ENCODE measurements at places on chromosomes 6 and 20. TPM values are rescaled to one million over a fixed set of nuclear protein-coding genes. Genes with fewer than 3 reads are reported as not detected.

- no peak for DNase-seq
Measured at GRCh38 chr20:47353239-47353691, 3.2 kb downstream of the ZMYND8 start.

DNA sequence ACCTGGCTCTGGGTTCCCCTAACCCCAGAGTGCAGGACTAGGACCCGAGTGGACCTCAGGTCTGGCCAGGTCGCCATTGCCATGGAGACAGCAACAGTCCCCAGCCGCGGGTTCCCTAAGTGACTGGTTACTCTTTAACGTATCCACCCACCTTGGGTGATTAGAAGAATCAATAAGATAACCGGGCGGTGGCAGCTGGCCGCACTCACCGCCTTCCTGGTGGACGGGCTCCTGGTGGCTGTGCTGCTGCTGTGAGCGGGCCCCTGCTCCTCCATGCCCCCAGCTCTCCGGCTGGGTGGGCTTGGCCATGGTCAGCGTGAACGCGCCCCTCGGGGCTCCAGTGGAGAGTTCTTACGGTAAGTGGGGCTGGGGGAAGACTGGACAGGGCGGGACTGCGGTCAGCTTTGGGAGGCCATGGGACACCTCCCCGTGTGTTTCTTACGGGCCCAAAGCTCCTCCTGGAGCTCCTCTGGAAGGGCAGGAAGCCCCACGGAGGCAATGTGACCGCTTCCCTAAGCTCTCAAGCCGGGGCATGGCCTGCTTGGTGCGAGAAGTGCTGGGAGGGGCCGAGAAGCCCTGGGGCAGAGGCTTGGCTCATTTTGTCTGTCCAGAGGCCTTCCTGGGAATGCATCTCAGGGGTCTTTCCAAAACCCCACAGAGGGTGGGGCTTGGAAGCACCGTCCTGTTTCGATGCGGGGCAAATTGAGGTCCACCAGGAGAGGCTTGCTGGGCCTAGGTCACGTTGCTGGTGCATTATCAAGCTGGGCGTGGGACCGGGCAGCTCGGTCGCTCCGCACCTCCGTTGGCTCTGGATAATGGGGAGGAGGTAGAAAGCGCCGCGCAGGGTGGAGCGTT lies at the start of gene HNF4A:
HNF4A (plus strand) TSS at position 202 of the 855 bp plus-strand sequence; CDS start at position 308, 106 bp downstream.
- DNase-seq, result no peak

The FAM184A gene
- total RNA-seq, result 12.1 TPM

GRCh38 chr6:50717734-50718457 lies 4.6 kb downstream of the TFAP2D start:
- no peak for DNase-seq

- DNase-seq, result no peak
Measured at GRCh38 chr20:48886811-48887210, 34.7 kb upstream of the ARFGEF2 start.

The SDHAF4 gene
- 14.9 TPM for total RNA-seq

The PPP1R3D gene
- 3.5 TPM for total RNA-seq

GRCh38 chr6:37860226-37860839 lies 40.8 kb downstream of the ZFAND3 start:
- no peak for DNase-seq

DNA sequence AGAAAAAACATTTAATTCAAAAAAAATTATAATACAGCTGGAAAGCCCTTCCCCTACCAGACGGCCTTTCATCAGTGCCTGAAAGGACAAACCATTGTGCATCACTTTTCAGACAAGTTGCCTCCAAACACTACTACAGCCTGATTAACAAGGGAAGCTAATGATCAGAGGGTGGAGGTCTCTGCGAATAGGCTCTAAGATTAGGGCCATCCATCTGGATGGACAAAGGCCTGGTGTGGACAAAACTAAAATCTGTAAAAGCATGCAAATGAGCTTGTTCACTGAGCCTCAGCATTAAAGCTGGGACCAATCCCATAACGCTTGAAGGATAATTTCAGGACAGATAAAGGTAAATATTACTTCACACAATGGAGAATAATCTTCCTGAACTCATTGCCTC lies 228.7 kb upstream of the PLN start:
- no peak for DNase-seq

DNA sequence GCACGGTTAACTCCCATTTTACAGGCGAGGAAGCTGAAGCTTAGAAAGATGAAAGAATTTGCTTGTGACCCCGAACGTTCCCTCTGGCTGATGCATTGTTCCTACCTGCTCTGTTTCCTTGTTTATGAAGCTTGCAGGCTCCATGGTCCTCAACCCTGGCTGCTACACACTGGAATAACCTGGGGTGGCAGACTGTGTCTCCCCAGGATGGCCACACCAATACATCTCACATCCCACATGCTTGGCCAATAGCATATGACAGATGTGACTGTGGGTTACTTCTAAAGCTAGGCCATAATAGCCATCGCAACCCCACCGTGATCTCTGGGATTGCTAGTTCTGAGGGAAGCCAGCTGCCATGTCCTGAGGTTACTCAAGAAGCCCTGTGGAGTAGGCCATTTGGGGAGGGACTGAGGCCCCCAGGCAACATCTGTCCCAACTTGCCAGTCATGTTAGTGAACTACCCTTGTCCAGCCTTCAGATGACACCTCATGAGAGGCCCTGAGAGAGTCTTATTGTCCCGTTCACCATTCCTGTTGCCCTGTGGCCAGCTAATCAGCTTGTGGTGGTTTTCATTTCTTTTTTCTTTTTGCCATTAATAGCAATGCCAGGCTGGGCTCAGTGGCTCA lies 6.7 kb upstream of the FAM110A start:
- DNase-seq, result no peak

The LY6G6D gene
- total RNA-seq, result not detected

DNA sequence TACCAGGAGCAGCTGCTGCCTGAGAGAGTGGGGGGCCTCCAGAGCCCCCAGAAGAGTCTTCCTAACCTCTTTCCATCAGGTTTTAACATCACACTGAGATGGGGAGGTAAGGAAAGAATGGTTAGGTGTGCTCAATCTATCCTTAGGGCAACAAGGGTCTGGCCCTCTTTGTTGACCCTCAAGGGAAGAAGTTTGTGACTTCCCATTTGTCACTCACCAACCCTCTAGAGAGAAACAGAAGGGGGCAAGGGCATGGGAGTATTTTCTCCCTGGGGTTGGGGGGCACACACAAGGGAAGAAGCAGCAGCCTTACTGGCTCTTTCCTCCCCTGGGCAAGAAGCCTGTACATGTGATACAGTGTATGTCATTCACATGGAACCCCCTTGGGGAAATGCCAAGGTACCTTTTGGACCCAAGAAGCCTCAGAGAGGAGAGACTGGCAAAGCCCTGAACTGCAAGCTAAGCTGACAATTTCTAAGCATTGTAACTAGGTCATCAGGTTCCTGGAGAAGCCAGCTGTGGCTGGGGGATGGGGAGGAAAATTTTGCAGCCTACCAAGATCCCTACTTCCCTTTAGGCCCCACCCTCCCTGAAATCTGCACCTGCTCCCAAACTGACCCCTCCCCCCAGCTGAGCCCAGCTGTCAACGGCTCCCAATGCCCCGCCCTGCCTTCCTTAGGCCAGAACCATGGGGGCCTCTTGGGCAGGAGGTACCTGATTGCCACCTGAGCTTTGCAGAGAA lies 14.5 kb downstream of the BCL2L1 start:
- DNase-seq, result peak; percentile 62

The CTNNBL1 gene
- total RNA-seq, result 81.6 TPM

DNA sequence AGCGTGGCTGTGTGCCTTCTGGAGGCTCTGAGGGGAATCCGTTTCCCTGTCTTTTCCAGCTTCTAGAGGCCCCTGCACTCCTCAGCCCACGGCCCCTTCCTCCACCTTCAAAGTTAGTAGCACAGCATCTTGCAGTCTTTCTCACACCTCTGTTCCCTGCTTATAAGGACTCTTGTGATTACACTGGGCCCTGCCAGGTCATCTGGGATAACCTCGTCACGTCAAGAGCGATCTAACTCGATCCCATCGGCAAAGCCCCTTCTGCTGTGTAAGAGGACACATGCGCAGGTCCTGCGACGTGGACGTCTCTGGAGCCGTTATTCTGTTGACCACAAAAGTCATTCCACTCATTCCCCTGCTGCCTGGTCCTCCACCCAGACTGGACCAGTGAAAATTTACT lies 159.2 kb downstream of the BMP7 start:
- DNase-seq, result no peak

- no peak for DNase-seq
Measured at GRCh38 chr6:140653972-140654371, 1279.5 kb upstream of the CITED2 start.

The DEFB124 gene
- not detected for total RNA-seq

DNA sequence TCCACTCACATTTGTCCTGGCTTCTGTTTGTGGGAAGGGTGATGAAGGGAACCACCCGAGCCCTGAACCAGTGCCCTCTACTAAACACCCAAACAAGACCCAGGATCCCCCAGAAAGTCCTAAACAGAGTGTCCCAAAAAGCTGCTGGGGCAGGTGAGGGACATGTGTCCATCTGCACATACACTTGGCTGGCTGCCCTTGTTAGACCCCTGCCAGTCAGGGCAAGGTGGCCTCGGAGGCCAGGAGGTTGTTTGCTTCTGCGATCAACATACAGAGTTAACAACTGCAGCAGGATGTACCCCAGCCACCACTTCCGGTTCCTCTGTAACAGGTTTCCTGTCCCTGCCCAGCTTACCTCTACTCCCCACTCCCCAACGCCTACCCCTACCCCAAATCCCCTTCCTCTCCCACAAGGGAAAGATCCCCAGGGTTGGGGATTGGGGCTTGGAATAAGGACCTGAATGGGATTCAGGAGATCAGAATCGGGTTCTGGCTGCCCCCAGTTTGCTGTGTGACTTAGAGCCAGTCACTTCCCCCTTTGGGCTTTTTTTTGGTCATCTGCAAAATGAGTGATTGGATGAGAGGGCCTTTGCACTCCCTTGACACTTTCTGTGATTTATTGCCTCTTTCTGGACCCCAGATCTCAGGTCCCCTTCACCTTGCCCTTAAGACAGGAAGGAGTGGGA lies 13.9 kb downstream of the DEF6 start:
- DNase-seq, result no peak

The TAGAP gene
- total RNA-seq, result not detected

The SNRPB2 gene
- total RNA-seq, result 102 TPM

GRCh38 chr6:11231564-11232192 lies 790 bp downstream of the NEDD9 start:
- no peak for DNase-seq

GRCh38 chr20:46804126-46804525 lies 90.5 kb upstream of the EYA2 start:
- no peak for DNase-seq

DNA sequence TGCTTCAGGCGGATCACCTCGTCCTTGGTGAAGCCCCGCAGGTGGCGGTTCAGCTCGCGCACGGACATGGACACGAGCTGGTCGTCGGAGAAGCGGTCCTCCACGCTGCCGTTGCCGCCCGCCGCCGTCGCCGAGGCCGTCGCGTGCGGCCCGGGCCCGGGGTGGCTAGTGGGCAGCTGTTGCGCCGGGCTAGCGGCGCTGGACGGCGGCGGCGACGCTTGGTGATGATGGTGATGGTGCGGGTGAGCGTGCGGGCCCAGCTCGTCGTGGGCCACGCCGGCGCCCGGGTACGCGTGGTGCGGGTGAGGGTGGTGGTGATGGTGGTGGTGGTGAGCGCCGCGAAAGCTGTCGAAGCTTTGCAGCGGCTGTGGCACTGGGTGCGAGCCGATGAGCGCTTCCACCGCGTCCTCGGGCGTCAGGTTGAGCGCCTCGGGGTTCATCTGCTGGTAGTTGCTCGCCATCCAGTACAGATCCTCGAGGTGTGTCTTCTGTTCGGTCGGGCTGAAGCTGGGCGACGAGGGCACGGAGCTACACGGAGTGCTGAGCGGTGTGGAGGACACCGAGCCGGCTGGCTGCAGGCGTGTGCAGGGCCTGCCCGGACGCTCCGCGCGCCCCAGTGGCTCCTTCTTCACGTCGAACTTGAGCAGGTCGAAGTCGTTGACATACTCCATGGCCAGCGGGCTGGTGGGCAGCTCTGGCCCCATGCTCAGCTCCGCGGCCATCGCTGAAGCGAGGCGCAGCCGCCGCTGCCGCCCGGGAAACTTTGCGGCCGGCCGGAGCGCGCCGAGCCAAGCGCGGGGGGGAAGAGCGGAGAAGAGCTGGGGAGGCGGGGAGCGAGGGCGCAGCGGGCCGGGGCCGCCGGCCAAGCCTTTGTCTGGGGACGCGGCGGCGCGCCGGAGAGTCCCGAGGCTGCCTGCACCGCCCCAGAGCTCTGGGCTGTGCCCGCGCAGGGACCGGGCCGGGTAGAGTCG lies 622 bp downstream of the MAFB start:
- DNase-seq, result no peak

- DNase-seq, result no peak
Measured at GRCh38 chr6:46053039-46053933, 37.6 kb upstream of the CLIC5 start.

The DEF6 gene
- total RNA-seq, result 4.5 TPM

The COL9A1 gene
- 14.4 TPM for total RNA-seq

DNA sequence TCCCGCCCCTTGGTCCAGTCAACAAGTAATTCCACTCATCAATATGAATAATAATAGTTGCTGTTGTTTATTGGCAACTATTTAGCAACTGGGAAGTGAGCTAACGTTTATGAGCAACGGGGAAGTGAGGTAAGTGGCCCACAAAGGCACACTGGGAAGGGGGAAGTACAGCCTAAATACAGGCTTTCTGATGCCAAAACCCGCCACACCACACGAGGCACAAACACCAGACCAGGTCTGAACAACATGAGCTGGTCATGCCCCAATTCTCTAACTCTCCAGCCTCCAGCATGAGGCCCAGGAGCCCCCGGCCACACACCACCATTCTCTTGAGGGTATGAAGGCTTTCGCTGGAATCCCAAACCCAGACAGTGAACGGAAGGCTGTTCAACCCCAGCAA lies 50.8 kb downstream of the PREX1 start:
- DNase-seq, result no peak

DNA sequence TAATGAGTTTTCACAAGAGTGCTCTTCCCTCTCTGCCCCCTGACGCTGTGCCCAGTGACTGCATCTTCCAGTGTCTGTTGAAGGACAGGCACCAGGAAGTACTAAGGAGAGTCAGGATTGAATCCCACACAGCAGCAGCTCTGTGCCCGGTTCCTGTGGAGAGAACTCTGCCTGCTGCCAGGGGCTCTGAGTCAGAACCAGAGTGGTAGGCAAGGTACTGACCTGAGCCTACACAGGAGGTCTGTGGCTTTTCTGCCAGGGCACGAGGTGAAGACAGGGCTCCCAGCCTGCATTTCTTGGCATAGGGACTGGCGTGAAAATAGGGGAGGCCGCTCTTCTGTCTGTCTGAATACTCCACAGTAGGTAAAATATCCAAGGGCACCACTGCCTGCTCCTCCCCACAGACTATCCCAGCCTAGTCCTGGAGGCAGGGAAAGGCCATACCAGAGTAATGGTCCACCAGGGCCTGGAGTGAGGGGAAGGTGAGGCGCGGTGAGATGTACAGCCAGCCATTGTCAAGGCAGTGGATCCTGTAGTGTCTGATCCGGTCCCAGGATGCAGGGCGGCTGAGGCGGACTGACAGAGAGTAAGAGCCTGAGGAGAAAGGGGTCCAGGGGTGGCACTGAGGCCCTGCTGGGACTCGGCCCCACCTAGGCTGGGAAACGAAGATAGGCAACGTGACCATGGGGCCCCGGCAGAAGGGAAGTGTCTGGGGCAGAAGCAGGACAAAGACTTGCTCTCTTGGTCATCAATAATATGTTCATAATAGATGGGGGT lies 9.4 kb downstream of the RAB5IF start:
- DNase-seq, result no peak

GRCh38 chr20:60632391-60633262 lies 619.4 kb upstream of the CDH4 start:
- no peak for DNase-seq

- peak; percentile 59 for DNase-seq
Measured at GRCh38 chr20:47318027-47318585, 38.4 kb downstream of the ZMYND8 start.

GRCh38 chr6:145798530-145798929 lies 16.1 kb downstream of the FBXO30 start:
- DNase-seq, result no peak
